ENCODE measurements at places on chromosomes 1 and 21.

- no peaks in the 10 kb centered on the region for H3K4me1 ChIP-seq
- no peak for DNase-seq
- H3K27me3 ChIP-seq: no peaks in the 10 kb centered on the region
- H3K27ac ChIP-seq: no peak overlapping the region
Observed at GRCh38 chr1:209667708-209668107, 7.5 kb upstream of the G0S2 start.

- H3K27me3 ChIP-seq: no peaks in the 10 kb centered on the region
- H3K36me3 ChIP-seq: no peaks in the 10 kb centered on the region
- H3K4me1 ChIP-seq: no peaks in the 10 kb centered on the region
- H3K27ac ChIP-seq: no peak overlapping the region
Observed at GRCh38 chr1:226798427-226799411, 59.6 kb upstream of the ITPKB start.

DNA sequence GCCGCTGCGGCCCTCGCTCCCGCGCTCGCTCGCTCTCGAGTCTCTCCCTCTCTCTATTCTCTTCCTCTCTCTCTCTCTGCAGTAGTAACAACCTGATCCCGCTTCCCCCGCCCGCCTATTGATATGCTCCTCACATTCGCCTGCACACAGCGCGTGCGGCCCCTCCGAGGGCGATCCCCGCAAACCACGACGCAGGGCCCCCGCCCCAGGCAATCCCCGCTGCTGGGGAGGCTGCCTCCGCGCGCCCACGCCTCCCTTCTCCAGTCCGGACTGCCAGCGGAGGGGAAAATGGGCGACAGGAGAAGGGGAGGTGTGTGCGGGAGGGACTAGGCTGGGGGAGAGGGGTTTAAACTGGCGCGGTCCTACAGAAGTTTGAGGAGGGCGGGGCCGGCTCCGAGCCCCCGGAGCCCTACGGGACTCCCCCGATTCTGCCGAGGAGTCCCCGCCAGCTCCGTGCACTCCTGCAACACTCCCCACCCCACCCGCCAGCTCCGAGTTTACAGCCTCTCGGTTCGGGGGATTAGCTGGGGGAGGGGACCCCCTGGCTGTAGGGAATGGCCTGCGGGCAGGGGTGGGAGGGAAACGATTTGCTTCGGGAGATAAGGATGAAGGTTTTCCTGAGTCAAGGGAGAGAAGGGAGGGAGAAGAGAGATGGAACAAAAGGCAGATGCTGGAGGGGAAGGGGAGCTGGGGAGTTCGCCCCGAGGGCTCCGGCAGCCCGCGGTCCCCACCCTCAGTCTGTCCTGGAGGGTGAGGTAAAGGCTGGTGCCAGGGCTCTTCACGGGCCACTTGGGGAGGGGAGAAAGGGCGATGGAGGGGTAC lies 66.6 kb downstream of the SYT2 start:
- H3K27me3 ChIP-seq: peaks cover 58% of the 10 kb centered on the region
- no peak overlapping the region for H3K27ac ChIP-seq
- peaks cover 31% of the 10 kb centered on the region for H3K4me1 ChIP-seq
- H3K36me3 ChIP-seq: no peaks in the 10 kb centered on the region

DNA sequence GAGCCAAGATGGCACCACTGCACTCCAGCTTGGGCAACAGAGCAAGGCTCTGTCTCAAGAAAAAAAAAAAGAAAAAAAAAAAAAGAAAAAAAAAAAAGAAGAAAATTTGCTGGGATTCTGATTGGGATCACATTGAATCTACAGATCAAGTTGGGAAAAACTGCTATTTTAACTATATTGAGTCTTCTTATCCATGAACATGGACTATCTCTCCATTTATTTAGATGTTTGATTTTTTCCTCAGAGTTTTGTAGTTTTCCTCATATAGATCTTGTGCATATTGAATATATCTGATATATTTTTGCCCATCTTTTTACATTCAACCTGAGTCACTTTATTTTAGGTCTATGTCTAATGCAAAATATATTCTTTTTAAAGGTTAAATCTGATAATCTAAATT lies 58.3 kb upstream of the B3GALNT2 start:
- no peak overlapping the region for H3K27ac ChIP-seq
- H3K36me3 ChIP-seq: no peaks in the 10 kb centered on the region
- peaks cover 1% of the 10 kb centered on the region for H3K4me1 ChIP-seq
- no peak overlapping the region for H3K4me3 ChIP-seq
- no peaks in the 10 kb centered on the region for H3K27me3 ChIP-seq
- no peak for DNase-seq

- H3K4me3 ChIP-seq: no peak overlapping the region
- no peak overlapping the region for H3K27ac ChIP-seq
- H3K27me3 ChIP-seq: no peaks in the 10 kb centered on the region
- DNase-seq: no peak
- no peaks in the 10 kb centered on the region for H3K4me1 ChIP-seq
Observed at GRCh38 chr1:44112486-44112885, 6.1 kb upstream of the KLF17 start.

DNA sequence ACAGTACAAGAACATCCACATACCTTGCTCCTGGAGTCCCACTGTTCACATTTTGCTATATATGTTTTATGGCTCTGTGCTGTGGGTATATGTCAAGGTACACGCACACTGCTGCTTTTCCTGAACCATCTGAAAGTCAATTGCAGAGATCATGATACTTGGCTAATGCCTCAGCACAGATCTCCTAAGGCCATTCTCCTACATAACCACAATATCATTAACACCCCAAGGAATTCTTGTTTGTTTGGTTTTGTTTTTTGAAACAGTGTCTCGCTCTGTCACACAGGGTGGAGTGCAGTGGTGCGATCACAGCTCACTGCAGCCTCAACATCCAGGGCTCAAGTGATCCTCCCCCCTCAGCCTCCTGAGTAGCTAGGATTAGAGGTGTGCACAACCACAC lies 16.0 kb downstream of the CTNNBIP1 start:
- no peak overlapping the region for H3K4me3 ChIP-seq
- H3K27ac ChIP-seq: peak overlapping the region; percentile 14
- peaks cover 19% of the 10 kb centered on the region for H3K4me1 ChIP-seq
- H3K36me3 ChIP-seq: no peaks in the 10 kb centered on the region

DNA sequence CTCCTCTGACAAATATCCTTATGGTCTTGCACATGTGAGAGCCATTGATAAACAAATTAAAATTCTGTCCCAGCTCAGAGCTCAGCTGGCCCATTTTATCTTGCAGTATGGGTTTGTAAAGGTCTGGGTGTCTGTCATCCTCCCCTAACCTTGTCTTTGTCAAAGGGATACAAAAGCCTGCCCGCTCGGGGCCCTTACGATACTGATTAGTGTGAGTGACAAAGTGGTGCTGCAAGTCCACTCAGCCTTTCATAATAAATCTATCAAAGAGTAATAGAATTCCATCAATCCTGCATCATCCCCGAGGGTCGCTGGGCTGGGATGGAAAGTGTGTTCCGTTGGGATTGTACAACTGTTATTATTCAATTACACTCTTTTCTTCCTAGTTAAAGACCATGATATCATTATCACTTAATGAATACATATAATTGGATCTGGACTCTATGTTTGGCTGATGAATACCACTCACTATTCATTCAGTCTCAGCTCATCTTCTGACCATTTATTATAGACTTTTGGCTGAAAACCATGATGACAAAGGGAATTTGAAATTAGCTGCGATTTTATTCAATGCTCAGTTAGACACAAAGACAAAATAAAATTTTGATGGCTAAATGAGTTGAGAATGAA lies 122.5 kb upstream of the FOXD3 start:
- H3K27me3 ChIP-seq: no peaks in the 10 kb centered on the region
- no peaks in the 10 kb centered on the region for H3K36me3 ChIP-seq
- H3K4me1 ChIP-seq: peaks cover 13% of the 10 kb centered on the region
- no peak overlapping the region for H3K4me3 ChIP-seq
- peak; percentile 61 for DNase-seq
- H3K27ac ChIP-seq: no peak overlapping the region

- no peak for DNase-seq
- H3K4me1 ChIP-seq: peaks cover 37% of the 10 kb centered on the region
- H3K36me3 ChIP-seq: no peaks in the 10 kb centered on the region
- no peak overlapping the region for H3K27ac ChIP-seq
- H3K27me3 ChIP-seq: no peaks in the 10 kb centered on the region
Observed at GRCh38 chr1:16924919-16925477, 3.3 kb downstream of the CROCC start.

DNA sequence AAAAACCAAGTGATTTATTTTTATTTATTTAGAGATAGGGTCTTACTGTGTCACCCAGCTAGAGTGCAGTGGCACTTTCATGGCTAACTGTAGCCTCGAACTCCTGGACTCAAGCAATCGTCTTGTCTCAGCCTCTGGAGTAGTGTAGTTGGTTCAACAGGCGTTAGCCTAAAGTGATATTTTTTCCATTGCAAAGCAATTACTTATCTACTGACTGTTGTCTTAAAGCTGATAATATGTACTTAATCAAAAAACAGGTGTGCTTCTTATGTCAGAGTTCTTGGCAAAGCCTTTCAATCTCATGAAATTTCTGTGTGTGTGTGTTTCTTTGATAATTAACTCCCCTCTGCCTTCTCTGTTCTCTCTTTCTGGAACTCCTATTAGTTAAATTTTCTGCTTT lies 62.4 kb upstream of the DUSP10 start:
- no peak overlapping the region for H3K27ac ChIP-seq
- peaks cover 7% of the 10 kb centered on the region for H3K4me1 ChIP-seq
- no peak for DNase-seq
- H3K27me3 ChIP-seq: no peaks in the 10 kb centered on the region
- H3K36me3 ChIP-seq: no peaks in the 10 kb centered on the region

GRCh38 chr1:161486806-161487741 lies 18.2 kb upstream of the FCGR2A start:
- peak; percentile 53 for DNase-seq
- H3K27ac ChIP-seq: no peak overlapping the region
- no peak overlapping the region for H3K4me3 ChIP-seq
- peaks cover 13% of the 10 kb centered on the region for H3K27me3 ChIP-seq
- no peaks in the 10 kb centered on the region for H3K4me1 ChIP-seq

DNA sequence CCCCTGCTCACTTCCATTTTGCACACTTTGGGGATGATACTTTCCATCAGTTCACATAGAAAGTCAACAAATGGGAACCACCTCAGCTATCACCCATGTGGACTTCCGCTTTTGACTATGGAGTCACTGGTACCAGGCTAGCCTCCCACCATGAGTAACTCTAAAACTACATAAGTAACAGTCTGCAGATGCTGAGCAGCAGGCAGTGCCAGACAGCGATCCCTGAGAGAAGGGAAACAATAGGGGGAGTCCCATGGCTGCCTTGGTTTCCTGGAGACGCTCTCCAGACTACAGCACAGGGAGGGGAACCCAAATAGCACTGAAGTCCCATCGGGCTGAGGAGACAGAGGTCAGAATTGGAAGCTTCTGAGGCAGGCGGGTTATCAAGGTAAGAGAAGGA lies 2.8 kb upstream of the TFF2 start:
- no peaks in the 10 kb centered on the region for H3K4me1 ChIP-seq
- no peak overlapping the region for H3K27ac ChIP-seq
- H3K4me3 ChIP-seq: no peak overlapping the region
- no peaks in the 10 kb centered on the region for H3K36me3 ChIP-seq

GRCh38 chr1:70966018-70966638 lies 81.5 kb downstream of the PTGER3 start:
- H3K27me3 ChIP-seq: no peaks in the 10 kb centered on the region

DNA sequence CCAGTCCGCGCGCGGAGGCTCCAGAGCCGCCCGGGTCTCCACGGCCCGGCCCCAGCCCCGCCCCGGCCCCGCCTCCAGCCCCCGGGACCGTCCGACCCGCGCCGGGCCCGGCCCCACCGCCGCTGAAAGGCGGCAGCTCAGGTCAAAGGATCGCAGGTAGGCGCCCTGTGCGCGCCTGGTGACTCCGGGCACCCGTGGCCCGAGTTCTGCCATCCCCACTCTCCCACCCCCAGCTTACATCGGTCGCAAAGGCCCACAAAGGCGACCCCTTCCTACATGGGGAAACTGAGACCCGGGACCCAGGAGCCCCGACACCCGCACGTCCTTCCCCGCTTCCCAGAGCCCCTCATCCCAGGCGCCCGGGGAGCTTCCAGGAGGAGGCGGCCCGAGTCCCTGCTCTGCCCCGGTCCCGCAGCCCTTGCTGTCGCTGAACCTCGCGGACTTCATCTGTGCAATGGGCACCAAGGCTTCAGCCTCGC lies at the start of gene TMEM200B:
TMEM200B (minus strand) TSS at position 17 of the 479 bp plus-strand sequence. CDS start 2,075 bp downstream, outside the sequence.
- no peak within 1 kb of the TSS for H3K27ac ChIP-seq
- H3K4me3 ChIP-seq: peak within 1 kb of the TSS; percentile 84
- DNase-seq: no peak
- H3K36me3 ChIP-seq: peaks cover under 1% of the 10 kb centered on the region
- peaks cover 24% of the 10 kb centered on the region for H3K27me3 ChIP-seq
- peaks cover 7% of the 10 kb centered on the region for H3K4me1 ChIP-seq

DNA sequence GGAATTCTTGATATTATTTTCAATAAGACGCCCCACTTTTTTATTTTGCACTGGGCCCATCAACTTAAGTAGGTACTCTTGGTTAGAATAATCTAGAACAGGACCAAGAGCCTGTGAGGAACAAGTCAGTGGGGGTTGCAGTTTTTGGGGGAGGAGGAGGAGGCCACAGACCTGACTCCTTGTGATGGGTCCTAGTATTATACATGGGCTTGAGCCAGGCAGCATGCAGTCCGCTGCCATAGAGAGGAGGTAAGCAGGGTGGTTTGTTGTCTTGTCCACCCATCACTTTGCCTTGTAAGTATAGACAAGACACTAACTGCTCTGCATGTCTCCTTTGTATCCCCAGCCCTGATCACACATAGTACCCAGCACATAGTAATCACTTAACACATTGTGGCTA lies 24.5 kb downstream of the ROR1 start:
- no peaks in the 10 kb centered on the region for H3K27me3 ChIP-seq
- H3K4me1 ChIP-seq: peaks cover 14% of the 10 kb centered on the region
- no peaks in the 10 kb centered on the region for H3K36me3 ChIP-seq
- H3K27ac ChIP-seq: no peak overlapping the region

DNA sequence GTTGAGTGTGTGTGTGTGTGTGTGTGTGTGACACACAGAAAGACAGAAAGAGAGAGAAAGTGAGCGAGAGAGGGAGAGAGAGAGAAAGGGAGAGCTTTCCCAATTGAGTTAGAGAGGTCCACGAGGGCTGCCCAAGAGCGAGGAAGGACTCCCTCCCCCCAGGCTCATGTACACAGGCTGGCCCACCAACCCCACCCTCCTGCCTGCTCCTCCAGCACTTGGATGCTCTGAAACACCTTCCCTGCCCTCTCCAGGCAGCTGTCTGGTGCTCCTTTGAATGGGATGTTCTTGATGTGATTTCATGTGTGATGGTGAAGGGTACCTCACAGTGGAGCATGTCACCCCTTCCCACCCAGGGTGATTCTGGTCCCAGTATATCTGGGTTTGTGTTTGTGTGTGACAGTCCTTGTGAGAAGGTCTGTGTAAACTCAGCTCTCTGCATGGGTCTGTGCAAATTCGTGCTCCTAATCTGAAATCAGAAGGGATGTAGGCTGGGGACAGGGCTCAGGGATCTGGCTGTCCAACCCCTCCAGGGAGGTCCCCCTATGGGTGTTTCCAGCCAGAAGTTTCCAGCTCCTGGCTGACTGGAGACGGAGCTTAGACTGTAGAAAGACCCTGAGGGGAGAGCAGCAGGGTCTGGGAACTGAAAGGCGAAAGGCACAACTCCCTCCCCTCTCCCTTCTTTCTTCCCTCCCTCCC lies 6.8 kb upstream of the PEAR1 start:
- peaks cover 20% of the 10 kb centered on the region for H3K4me1 ChIP-seq
- H3K27me3 ChIP-seq: peaks cover 77% of the 10 kb centered on the region
- no peak overlapping the region for H3K4me3 ChIP-seq
- H3K36me3 ChIP-seq: no peaks in the 10 kb centered on the region

Measured in neuronal stem cell (in vitro differentiated cells).